ENCODE measurements at places on chromosomes 11 and 22.

DNA sequence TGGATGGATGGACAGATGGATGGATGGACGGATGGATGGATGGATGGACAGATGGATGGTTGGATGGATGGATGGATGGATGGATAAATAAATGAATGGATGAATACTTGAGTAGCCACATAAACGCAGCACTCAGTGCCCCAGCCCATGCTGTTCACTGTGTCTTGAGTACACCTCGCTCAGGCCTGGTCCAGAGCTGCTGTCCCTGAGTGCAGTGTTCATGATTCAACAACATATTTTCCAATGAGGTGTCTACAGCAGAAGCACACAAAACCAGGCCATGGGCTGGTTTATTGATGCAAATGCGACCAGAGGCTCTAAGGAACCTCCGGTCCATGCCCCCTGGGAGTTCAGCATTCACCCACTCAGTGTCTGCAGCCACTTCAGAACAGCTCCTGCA lies 584.3 kb downstream of the BRD1 start:
- no peak for DNase-seq

DNA sequence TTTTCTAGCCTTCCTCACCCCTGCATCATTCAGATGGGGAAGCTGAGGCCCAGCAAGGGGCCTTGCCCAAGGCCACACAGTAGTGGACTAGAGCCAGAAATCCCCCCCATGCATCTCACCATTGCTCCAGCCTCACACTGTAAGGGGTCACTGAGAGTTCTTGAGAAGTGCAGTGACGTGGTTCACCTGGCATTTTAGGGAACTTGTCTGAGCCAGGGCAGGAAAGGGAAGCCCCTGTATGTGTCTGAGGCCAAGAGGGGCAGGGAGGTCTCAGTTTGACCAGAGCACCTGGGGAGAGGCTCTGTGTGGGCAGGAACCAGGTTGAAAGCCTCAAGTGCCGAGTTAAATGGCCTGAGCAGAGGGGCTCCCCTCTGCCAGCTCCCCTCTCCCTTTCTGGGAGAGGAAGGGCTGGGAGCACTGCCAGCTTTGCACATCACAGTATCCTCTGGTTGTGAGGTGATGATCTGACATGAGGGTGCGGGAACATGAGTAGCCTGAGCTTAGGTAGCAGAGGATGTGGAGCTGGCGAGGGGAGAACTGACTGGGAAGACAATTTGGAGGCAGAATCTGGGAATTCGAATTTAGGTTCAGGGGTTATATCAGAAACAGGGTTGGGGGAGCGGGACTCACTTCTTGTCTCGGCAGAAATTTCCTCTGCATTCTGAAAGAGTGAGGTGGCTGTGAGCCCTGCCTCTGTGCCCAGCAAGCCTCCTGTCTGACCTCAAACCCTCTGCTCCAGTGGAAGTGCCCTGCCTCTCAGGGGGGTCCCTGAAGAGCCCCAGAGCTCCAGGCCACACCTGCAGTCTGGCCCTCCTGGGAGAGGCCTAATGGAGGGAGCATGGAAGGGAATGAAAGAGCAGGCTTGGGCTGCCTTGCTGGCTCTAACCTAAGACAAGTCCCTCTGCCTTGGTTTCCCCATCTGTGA lies 14.6 kb downstream of the ARHGEF17 start:
- no peak for DNase-seq

DNA sequence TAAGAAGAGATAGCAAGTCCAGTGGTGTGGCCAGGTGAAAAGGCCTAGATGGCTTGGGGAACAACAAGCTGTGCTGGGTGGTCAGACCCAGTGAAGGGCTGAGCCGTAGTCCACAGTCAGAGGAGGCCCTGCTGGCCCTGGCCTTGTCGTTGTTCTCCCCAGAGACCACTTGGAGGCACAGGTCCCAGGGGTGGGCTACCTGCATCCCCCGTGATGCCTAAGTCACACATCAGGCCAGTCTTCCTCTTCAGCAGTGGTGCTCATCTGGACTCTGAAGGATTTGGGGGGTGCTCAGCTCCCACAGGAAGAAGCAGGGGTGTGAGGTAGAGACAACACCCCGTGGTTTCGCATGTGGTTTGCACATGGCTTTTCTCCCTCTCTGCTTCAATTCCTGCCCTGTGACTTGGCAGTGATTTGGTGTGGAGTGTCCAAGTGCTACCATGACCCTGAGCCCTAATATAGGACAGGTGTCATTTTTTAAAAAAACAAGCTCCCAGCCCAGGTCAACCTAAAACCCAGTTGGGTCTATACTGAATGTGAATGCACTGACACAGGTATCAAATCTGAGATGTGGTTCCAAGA lies 51.0 kb downstream of the ALX4 start:
- no peak for DNase-seq

- DNase-seq = no peak
These were observed 623 bp downstream of the NDUFS8 start for GRCh38 chr11:68031144-68031464.

GRCh38 chr22:17091851-17092250 lies 7.1 kb downstream of the IL17RA start:
- no peak for DNase-seq

DNA sequence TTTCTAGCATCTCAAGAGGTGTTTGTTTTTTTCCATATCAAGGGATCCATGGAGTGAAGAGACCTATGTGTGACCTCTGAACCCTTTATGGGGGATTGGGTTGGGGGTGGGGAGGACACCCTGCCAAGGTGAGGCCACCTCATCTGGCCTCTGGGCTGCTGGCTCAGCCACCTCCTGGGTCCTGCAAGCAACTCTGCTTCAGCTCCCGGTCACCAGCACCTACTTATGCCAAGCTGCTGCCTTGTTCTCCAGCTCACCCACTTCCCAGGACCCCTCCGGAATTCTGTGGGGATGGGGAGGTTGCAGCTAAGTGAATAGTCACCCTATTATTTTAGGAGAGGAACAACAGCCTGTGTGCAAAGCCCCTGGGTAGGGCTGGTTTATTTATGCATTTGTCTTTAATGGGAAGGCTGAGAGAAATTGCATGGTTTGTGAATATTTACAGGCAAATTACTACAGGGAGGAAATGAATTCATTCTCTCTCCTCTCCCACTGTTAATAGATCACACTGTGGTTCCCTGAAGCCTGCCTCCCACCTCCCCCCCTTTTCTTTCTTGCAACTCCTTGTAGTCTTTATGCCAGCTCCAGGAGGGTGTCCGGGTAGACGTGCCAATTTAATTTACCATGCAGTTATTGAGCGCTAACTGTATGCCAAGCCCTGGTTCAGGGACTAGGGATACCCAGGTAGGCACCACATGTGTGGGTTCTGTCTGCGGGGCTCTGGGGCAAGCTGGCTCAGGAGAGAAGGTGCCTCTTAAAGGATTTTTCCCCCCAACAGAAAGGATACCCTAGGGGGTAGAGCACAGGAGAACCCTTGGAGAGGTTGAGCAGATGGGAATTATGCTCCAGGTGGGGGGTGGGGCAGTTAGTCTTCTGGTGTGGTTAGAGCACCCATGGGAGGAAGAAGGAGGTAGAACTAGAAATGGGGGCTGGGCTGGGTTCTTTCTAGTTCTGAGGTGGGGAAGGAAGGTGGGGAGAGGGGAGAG lies 50.7 kb downstream of the TSPAN18 start:
- DNase-seq = no peak
